CD8-positive, alpha-beta memory T cell (primary cell): ENCODE measurements at places on chromosomes 6 and 20. TPM values are rescaled to one million over a fixed set of nuclear protein-coding genes. Genes with fewer than 3 reads are reported as not detected.

Gene CGAS
- total RNA-seq: 49.3 TPM

Gene KIF25
- total RNA-seq: not detected

DNA sequence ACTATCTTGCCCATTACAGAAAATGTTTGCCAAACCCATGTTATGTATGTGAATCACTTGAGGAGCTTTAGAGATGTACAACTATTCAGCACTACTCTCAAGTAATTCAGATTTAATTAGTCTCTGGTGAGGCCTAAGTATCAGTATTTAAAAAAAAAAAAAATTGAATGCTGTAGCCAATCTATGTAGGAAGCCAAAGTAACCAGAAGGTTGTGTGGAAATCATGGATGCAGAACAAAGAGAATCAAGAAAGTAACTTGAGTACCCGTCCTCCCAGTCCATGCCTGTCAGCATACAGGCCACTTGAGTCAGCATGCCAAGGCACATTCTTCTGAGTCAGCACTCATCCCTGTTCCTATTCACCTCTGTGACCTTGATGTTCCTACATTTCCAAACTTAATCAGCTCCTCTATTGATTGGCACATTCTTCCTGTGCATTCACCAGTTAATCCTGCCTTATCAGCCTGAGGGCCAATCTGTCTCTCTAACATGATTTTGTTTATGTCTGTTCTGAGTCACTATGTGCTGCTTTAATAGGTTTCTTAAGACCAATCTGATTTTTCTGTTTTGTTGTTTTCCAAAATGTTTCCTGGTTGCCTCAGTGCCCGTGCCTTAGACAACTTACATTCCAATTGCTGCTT is 165.6 kb downstream of the KCNQ5 start:
- no peaks in the 10 kb centered on the region for H3K27me3 ChIP-seq
- H3K4me3 ChIP-seq: no peak overlapping the region
- no peaks in the 10 kb centered on the region for H3K4me1 ChIP-seq
- H3K36me3 ChIP-seq: no peaks in the 10 kb centered on the region
- H3K27ac ChIP-seq: no peak overlapping the region

- H3K27me3 ChIP-seq: no peaks in the 10 kb centered on the region
- H3K27ac ChIP-seq: peak overlapping the region; percentile 0
Measured at GRCh38 chr6:24974182-24975171, 38.7 kb upstream of the RIPOR2 start.

DNA sequence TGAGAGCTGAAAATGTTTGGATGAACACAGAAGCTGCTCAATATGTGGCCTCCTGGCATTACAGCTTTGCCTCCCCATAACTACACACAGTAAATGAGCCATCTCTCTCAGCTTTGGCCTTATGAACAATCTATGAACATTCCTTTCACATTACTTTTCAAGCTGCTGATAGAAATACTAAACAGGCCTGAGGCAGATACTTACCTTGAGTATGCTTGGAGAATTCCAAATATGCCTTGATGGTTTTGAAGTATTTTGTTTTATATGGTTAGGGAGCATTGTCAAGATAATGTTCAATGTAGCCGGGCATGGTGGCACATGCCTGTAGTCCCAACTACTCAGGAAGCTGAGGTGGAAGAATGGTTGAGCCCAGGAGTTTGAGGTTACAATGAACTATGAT is 104.5 kb downstream of the CD24 start:
- H3K4me1 ChIP-seq: no peaks in the 10 kb centered on the region
- no peak for DNase-seq
- H3K36me3 ChIP-seq: no peaks in the 10 kb centered on the region
- H3K27me3 ChIP-seq: no peaks in the 10 kb centered on the region
- H3K4me3 ChIP-seq: no peak overlapping the region
- H3K27ac ChIP-seq: no peak overlapping the region

GRCh38 chr20:15863735-15864134 is 709.5 kb downstream of the KIF16B start:
- no peak for DNase-seq
- no peaks in the 10 kb centered on the region for H3K36me3 ChIP-seq
- no peak overlapping the region for H3K4me3 ChIP-seq
- no peaks in the 10 kb centered on the region for H3K4me1 ChIP-seq
- H3K27me3 ChIP-seq: no peaks in the 10 kb centered on the region
